Endothelial cell of umbilical vein (primary cell): ENCODE measurements at places on chromosomes 4 and X. TPM values are rescaled to one million over a fixed set of nuclear protein-coding genes. Genes with fewer than 3 reads are reported as not detected.

DNA sequence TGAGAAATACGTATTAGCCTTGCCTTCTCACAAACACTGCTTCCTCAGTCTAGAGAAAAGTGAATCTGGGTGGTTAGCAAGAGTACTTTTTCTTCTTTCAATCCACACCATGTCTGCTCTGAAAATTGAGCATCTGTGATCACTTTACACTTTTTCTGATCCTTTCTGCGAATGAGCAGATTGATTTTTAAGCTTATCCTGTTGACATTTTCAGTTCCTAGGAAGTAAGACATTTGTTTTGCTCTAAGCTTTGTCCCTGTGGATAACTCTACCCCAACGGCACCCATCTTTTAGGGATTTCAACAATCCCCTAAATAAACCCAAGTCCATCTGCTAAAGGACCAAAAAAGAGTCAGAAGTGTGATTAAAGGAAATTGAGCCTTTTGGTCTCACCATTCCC is 487.5 kb downstream of the IQCM start:
- H3K4me3 ChIP-seq, result no peak overlapping the region
- no peak overlapping the region for H3K27ac ChIP-seq
- H3K36me3 ChIP-seq, result no peaks in the 10 kb centered on the region
- no peaks in the 10 kb centered on the region for H3K4me1 ChIP-seq
- no peak for DNase-seq
- H3K27me3 ChIP-seq, result no peaks in the 10 kb centered on the region

- H3K36me3 ChIP-seq, result no peaks in the 10 kb centered on the region
- peak overlapping the region; percentile 54 for H3K4me3 ChIP-seq
- peak overlapping the region; percentile 57 for H3K27ac ChIP-seq
- peaks cover 61% of the 10 kb centered on the region for H3K4me1 ChIP-seq
- DNase-seq, result peak; percentile 75
These were observed 46.3 kb downstream of the STARD8 start for GRCh38 chrX:68693481-68694434.

- DNase-seq, result peak; percentile 29
- H3K4me1 ChIP-seq, result peaks cover 43% of the 10 kb centered on the region
- H3K27me3 ChIP-seq, result no peaks in the 10 kb centered on the region
- no peaks in the 10 kb centered on the region for H3K36me3 ChIP-seq
These were observed 84.5 kb upstream of the MAML3 start for GRCh38 chr4:140238351-140239056.

- no peaks in the 10 kb centered on the region for H3K36me3 ChIP-seq
- no peak for DNase-seq
- H3K27me3 ChIP-seq, result no peaks in the 10 kb centered on the region
- peaks cover 3% of the 10 kb centered on the region for H3K4me1 ChIP-seq
These were observed 143.4 kb upstream of the MED14 start for GRCh38 chrX:40878766-40879165.

GRCh38 chr4:53098681-53099121 is 236.6 kb downstream of the RASL11B start:
- no peaks in the 10 kb centered on the region for H3K36me3 ChIP-seq
- H3K27me3 ChIP-seq, result no peaks in the 10 kb centered on the region
- peak; percentile 88 for DNase-seq

GRCh38 chr4:169215656-169216055 is 55.1 kb downstream of the SH3RF1 start:
- H3K4me1 ChIP-seq, result no peaks in the 10 kb centered on the region
- no peaks in the 10 kb centered on the region for H3K36me3 ChIP-seq
- H3K27me3 ChIP-seq, result no peaks in the 10 kb centered on the region
- no peak overlapping the region for H3K4me3 ChIP-seq
- DNase-seq, result no peak
- no peak overlapping the region for H3K27ac ChIP-seq

DNA sequence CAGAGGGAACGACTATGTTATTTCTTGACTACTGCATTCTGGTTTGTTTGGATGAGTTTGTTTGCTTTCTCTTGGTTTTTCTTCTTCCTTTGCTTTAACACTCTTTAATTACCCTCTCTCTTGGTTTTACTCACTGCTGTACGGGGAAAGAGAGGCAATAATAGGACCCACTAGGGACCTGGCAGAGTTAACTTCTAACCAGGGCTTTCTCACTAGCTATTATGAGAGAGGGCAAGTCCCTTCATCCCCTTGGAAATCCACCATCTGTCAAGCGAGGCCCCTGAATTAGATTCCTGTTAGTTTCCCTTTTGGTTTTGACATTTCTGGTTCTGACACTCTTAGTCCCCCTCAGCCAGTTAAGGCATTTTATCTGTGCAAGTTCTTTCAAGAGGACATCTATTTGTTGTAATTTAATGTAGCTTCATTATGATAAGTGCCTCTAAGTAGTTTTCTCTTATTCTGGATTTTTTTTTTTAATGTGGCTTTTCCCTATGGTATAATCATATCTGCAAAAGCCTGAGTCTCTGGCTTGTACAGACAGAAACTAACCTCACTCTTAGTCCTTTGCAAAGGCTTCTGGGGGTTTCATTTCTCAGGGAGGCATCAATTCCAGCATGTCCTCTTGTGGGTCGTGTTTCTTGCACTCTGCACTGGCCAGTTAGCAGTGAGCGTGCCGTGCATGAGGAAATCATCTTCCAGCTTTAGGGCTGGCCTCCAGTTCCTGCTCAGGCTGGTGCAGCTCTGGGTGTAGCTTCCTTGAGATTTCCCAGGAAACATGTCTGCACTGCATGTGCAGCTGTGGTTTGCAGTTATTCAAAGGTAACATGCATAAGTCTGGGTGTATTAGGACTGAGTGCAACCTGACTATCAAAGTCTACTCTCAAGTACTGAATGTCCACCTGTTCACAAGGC is 221.3 kb downstream of the STIM2 start:
- H3K27ac ChIP-seq, result no peak overlapping the region
- DNase-seq, result no peak
- H3K4me1 ChIP-seq, result peaks cover 9% of the 10 kb centered on the region
- no peak overlapping the region for H3K4me3 ChIP-seq
- H3K36me3 ChIP-seq, result no peaks in the 10 kb centered on the region
- H3K27me3 ChIP-seq, result peaks cover 16% of the 10 kb centered on the region

DNA sequence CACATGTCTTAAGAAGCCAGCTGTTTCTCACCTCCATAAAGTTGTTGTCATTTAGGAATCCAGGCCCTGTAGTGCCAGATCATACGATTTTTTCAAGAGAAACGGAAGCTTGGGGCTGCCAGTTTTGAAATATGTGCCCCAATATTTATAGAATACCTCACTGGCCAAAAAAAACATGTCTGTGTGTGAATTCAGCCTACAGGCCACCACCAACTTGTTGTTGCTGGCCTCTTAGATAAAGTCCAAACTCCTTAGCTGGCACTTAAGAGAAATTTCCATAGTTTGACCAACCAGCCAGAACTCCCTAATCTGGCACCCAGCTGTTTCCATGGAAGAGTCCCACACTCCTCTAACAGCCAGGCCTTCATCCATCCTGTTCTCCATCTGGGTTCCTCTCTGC is 74.1 kb downstream of the WDR19 start:
- peak overlapping the region; percentile 91 for H3K27ac ChIP-seq
- DNase-seq, result peak; percentile 94
- peaks cover 32% of the 10 kb centered on the region for H3K4me1 ChIP-seq
- H3K27me3 ChIP-seq, result no peaks in the 10 kb centered on the region
- no peak overlapping the region for H3K4me3 ChIP-seq

DNA sequence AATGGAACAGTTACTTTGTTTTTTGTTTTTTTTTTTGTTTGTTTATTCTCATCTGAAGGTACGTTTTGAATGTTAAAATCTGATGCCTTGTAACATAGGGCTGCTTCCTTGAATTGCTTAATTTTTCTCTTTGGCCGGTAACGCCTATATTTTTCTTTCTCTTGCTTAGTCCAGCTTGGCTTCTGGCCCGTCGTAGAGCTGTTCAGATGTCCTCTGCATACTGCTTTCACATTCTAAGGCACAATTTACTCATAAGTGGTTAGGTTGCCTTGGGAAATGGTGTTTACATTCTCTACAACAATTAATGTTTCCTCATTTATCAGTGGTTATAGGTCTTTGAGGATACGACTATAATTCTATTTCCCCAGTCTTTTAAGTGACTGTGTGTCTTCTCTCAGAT is 7.9 kb downstream of the NONO start:
- H3K4me1 ChIP-seq, result no peaks in the 10 kb centered on the region
- H3K27me3 ChIP-seq, result no peaks in the 10 kb centered on the region
- DNase-seq, result no peak
- no peak overlapping the region for H3K4me3 ChIP-seq

DNA sequence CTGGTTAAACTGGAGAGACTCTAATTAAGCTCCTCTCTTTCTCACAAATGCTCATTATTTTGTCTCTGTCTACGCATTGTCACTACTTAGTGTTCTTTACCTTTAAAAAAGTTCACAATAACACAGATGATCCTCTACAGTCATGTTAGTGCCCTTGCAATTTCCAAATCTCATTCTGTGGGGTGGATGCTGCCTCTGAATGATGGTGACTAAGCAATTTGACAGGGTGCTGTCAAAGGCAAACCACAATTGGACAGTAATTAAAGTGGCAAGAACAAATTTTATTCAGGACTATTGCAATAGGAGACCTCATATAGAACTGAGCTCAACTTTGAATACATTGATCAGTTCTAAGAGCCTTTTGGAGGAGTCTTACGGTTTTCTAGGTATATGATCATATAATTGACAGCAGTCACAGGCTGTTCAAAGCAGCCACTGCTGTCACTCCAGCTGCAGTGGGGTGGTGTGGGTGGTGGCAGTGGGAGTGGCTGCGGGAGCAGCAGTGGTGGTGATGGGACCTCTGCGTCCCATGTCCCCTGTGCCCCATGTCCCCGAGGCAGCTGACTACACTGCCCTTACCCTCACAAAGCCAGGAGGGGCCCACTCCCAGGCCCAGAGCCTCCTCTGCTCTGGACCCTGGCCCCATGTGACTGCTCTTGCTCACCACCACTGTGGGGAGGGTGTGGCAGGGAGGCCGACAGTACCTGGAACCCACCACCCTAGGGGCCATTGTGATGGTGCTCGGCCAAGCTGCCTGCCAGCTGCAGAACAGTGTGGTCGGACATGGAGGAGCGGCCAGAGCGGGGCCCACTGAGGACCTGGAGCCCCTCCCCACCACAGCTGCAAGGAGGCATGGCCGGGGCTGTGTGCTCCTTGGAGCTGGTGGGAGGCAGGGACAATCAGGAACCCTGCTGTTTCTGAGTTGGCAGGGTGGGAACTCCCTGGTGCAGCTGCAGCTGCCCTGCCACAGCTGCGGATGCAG is 30.4 kb upstream of the PAGE1 start:
- H3K36me3 ChIP-seq, result no peaks in the 10 kb centered on the region
- no peaks in the 10 kb centered on the region for H3K4me1 ChIP-seq
- no peak for DNase-seq
- H3K27ac ChIP-seq, result no peak overlapping the region
- H3K4me3 ChIP-seq, result no peak overlapping the region
- no peaks in the 10 kb centered on the region for H3K27me3 ChIP-seq

DNA sequence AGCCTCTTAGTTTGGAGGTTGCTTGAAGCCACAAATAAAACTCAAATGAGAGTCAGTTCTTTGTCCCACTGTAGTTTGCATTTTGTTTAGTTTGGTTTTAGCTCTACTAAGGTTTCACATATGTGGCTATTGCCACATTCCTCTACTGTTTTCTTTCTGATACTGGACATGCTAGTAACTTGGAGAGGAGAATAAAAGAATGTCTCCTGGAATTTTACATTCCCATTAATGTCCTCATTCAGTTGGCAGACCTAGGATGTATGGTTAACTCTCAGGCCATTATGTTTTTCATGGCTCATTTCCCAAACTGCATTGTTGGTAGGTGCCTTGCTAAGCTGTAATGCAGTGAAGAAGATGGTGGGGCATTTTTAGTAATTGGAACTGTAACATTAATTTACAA is 29.9 kb downstream of the UPRT start:
- no peak overlapping the region for H3K27ac ChIP-seq
- peak; percentile 55 for DNase-seq
- H3K4me1 ChIP-seq, result no peaks in the 10 kb centered on the region
- H3K27me3 ChIP-seq, result no peaks in the 10 kb centered on the region
- H3K4me3 ChIP-seq, result no peak overlapping the region
- H3K36me3 ChIP-seq, result no peaks in the 10 kb centered on the region

DNA sequence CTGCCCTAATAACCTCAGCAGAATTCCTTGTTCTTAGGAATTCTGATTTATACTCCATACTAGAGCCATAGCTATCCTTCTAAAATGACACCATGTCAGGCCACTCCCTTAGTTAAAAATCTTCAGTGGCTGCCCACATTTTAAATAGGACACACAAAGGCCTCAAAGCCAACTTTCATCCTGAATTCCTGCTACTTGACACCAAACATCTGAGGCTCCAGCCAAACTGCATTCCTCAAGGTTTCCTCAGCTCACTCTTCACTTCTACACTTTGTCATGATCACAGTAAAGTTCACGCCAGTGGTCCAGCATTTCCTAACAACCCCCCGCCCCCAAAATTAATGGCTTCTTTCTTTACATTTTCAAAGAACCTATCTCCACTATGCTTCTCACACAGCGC is 124.3 kb downstream of the ADGRA3 start:
- H3K36me3 ChIP-seq, result no peaks in the 10 kb centered on the region
- no peak overlapping the region for H3K4me3 ChIP-seq
- no peak for DNase-seq
- H3K27ac ChIP-seq, result no peak overlapping the region

GRCh38 chrX:39157006-39157405 is 355.7 kb downstream of the MID1IP1 start:
- H3K4me1 ChIP-seq, result no peaks in the 10 kb centered on the region
- no peak for DNase-seq
- H3K27ac ChIP-seq, result no peak overlapping the region
- peaks cover 2% of the 10 kb centered on the region for H3K27me3 ChIP-seq
- H3K36me3 ChIP-seq, result no peaks in the 10 kb centered on the region
- H3K4me3 ChIP-seq, result no peak overlapping the region

- peak within 1 kb of the TSS; percentile 88 for H3K27ac ChIP-seq
- peak within 1 kb of the TSS; percentile 81 for H3K4me3 ChIP-seq
- no peaks in the 10 kb centered on the region for H3K36me3 ChIP-seq
- no peaks in the 10 kb centered on the region for H3K27me3 ChIP-seq
- peak; percentile 96 for DNase-seq
These were observed at the start of gene SMC1A for GRCh38 chrX:53422086-53422860. Gene SMC1A, minus strand, starts transcription at chrX:53422654. Its CDS starts 54 bp downstream, at chrX:53422600.

- no peaks in the 10 kb centered on the region for H3K4me1 ChIP-seq
- peaks cover 6% of the 10 kb centered on the region for H3K27me3 ChIP-seq
- no peak overlapping the region for H3K4me3 ChIP-seq
- no peak overlapping the region for H3K27ac ChIP-seq
- no peaks in the 10 kb centered on the region for H3K36me3 ChIP-seq
- DNase-seq, result peak; percentile 20
These were observed 61.8 kb downstream of the CLNK start for GRCh38 chr4:10622728-10623127.

The TMEM47 gene
- 16.2 and 18.5 TPM in 2 replicates for polyA plus RNA-seq

The TIGD4 gene
- 0.03 TPM in 1 of 2 replicates, not detected in the other for polyA plus RNA-seq

The ALPK1 gene
- polyA plus RNA-seq, result 1.4 and 1.5 TPM in 2 replicates

The LEF1 gene
- not detected in 2 replicates for polyA plus RNA-seq

The ABLIM2 gene
- polyA plus RNA-seq, result 0.18 and 0.28 TPM in 2 replicates

The PPP1R2C gene
- not detected in 2 replicates for polyA plus RNA-seq
